ENCODE measurements at places on chromosomes 5 and 9. TPM values are rescaled to one million over a fixed set of nuclear protein-coding genes. Genes with fewer than 3 reads are reported as not detected.

Gene IRX2
- not detected for total RNA-seq

Gene IL5
- total RNA-seq: not detected

Gene IQGAP2
- total RNA-seq: 25.0 TPM

Gene LCP2
- 1.3 TPM for total RNA-seq

Gene OLFML2A
- 1.6 TPM for total RNA-seq

Gene CENPK
- total RNA-seq: 11.3 TPM

Gene PCDHGB5
- total RNA-seq: 41.6 TPM

Gene PTPN3
- 6.3 TPM for total RNA-seq

Gene NOXA1
- total RNA-seq: 2.5 TPM

Gene FOXD4L6
- total RNA-seq: 1.3 TPM

Gene HMGCS1
- total RNA-seq: 480 TPM

Gene LTC4S
- 6.9 TPM for total RNA-seq

Gene MSX2
- total RNA-seq: not detected

Gene TRIM52
- 21.9 TPM for total RNA-seq

Gene TRIM32
- 21.6 TPM for total RNA-seq

Gene ARL14EPL
- not detected for total RNA-seq

Gene SLC36A3
- total RNA-seq: not detected

Gene IL13
- not detected for total RNA-seq

Gene ICE1
- 68.2 TPM for total RNA-seq

Gene NOTCH1
- 57.6 TPM for total RNA-seq

Gene SPINK4
- total RNA-seq: not detected

Gene TMEM174
- total RNA-seq: not detected

Gene SLC1A1
- total RNA-seq: 36.0 TPM

Gene HAPLN1
- 7.2 TPM for total RNA-seq

Gene ISCA1
- total RNA-seq: 73.6 TPM

Gene SHOC1
- not detected for total RNA-seq

Gene FBP1
- total RNA-seq: not detected

Gene GRXCR2
- total RNA-seq: not detected

Gene LCN1
- not detected for total RNA-seq

Gene NUTM2G
- not detected for total RNA-seq

Gene ROR2
- total RNA-seq: 0.94 TPM

Gene RGMB
- 73.2 TPM for total RNA-seq

Gene TERT
- total RNA-seq: not detected

Gene GTF2H2
- 54.5 TPM for total RNA-seq

Gene IFNK
- not detected for total RNA-seq

Gene TMEM215
- 0.31 TPM for total RNA-seq

Gene NRG2
- total RNA-seq: 8.1 TPM

Gene WWC1
- total RNA-seq: 77.0 TPM

Gene SLU7
- total RNA-seq: 58.2 TPM

Gene FAM200C
- total RNA-seq: 32.9 TPM

Gene PHF24
- 40.1 TPM for total RNA-seq

Gene GFRA3
- total RNA-seq: not detected

Gene PCDHB6
- 5.6 TPM for total RNA-seq

Gene FBXL7
- 5.0 TPM for total RNA-seq
